ENCODE measurements at places on chromosomes 4 and X.

DNA sequence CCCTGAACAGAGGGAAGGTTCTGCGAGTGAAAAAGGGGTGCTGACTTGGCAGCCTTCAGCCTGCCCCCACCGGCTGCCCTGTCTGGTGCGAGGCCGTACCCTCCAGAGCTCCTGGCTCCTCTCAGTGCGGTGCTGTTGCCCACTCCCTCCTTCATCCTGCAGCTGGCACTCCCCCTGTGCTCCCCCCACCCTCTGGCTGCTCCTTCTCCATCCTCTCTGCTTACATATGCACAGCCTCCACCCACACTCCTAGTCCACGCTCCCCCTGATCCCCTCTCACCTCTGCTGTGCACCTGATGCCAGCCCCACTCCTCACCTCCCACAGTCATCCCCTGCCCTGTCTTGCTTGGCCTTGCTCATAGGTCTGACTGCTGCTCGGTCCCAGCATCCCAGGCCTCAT lies 9.9 kb downstream of the MAN2B2 start:
- no peak for DNase-seq

- DNase-seq, result no peak
Observed at GRCh38 chr4:83118869-83119268, 4.3 kb upstream of the PLAC8 start.

- no peak for DNase-seq
Observed at GRCh38 chr4:95508421-95508820, 40.4 kb downstream of the UNC5C start.

DNA sequence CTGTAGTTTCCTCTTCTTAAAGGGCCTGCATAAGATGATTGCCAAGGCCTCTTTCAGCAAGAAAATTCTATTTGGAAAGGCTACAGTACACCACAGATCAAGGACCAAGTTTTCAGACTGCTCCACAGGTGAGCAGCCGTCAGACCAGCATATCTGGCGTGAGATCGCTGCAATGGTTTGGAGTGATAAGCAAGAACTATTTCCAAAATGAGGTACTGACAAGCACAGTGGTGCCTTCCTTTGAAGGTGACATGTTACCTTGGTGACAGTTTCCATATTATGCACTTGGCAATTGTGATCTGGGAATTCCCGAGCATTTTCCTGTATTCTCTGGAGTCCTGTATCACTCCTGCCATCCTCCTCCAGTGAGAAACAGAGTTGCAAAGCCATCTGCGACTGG lies 7.3 kb upstream of the TMEM150C start:
- no peak for DNase-seq

- DNase-seq, result no peak
Observed at GRCh38 chr4:172983014-172983413, 185.6 kb upstream of the GALNT7 start.

- no peak for DNase-seq
Observed at GRCh38 chr4:88720451-88721428, 23.1 kb upstream of the NAP1L5 start.

DNA sequence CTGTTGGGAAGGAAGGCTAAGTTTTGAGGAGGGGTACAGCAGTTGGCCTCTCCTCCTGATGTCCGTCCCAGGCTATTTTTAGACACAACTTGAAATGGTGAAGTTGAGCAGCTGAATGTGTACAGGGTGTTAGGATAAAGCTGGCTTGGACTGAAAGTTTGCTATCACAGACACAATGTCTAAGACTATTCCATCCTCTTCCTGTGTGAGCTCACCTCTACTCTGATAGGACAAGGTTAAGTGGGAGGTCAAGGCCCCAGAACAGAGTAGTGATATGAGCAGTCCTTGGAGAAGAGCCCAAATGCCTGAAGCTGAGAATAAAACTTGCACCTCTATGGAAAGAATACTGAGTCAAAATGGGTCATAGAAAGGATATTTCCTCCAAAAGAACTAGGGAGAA lies 4.1 kb downstream of the ATP1B4 start:
- DNase-seq, result no peak

GRCh38 chr4:128452415-128452814 lies 164.8 kb upstream of the PGRMC2 start:
- DNase-seq, result no peak

DNA sequence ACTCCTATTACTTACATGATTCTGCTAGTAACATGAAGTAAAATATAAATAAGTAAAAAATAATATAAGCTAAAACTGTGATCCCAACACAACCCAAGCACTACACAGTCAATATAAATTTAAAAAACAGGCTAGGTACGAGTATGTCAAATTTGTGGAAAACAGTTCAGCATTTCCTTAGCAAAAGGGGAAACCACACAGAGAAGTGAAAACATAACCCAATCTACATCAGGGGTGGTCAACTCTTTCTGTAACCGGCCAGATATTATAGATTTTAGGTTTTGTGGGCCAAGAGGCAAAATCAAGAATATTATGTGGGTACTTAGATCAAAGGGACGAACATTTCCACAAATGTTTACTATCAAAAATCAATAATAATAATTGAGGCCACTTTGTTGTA lies 70.1 kb downstream of the CHST7 start:
- DNase-seq, result no peak

DNA sequence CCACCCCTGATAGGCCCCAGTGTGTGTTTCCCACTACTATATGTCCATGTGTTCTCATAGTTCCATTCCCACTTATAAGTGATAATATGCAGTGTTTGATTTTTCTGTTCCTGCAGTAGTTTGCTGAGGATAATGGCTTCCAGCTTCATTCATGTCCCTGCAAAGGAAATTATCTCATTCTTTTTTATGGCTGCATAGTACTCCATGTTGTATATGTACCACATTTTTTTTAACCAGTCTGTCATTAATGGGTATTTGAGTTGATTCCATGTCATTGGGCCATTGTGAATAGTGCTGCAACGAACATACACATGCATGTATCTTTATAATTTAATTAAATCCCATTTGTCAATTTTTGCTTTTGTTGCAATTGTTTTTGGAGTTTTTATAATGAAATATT lies 10.3 kb upstream of the TMPRSS11A start:
- DNase-seq, result no peak

GRCh38 chr4:732911-733630 lies 27.4 kb downstream of the PCGF3 start:
- DNase-seq, result no peak

- DNase-seq, result no peak
Observed at GRCh38 chrX:38616904-38617303, 55.6 kb downstream of the TSPAN7 start.

GRCh38 chr4:113785781-113786180 lies 24.2 kb upstream of the CAMK2D start:
- DNase-seq, result no peak

DNA sequence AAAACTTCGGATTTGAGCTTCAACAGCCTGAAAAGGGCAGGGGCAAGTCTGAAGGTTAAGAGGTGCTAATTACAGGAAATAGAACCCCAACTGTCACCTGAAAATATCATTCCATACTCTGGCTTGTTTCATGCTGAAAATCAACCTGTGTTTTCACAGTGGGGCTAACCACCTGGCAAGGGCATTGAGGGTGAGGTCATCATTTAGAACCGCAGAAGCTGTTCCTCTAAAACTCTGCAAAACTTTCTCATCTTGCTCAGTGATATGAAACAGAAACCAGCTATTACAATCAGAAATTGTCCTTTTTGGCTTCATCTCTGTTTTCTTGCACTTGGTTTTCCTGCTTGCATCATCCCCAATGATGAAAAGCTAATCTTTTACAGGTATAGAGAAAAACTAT lies 247.6 kb downstream of the DCLK2 start:
- no peak for DNase-seq

- no peak for DNase-seq
Observed at GRCh38 chr4:126888968-126889367, 743.8 kb upstream of the INTU start.

DNA sequence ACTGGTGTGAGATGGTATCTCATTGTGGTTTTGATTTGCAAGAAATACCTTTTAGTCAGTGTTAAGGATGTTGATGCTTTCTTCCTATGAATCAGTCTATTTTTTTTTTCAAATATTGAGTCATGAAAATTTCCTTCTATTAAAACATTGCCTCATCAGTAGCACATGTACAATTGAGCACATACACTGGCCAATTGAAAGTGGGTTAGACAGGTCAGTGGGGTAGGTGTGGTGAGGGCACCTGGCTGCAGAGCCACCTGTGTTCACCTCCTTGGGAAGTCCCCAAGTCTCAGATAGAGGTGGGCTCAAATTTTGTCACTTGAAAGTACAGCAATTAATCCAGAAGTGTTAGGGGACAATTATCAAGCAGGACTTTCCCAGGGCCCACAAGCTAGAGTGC lies 243.7 kb downstream of the SPRY1 start:
- no peak for DNase-seq

GRCh38 chrX:111645607-111646006 lies 35.4 kb upstream of the ALG13 start:
- DNase-seq, result no peak

- no peak for DNase-seq
Observed at GRCh38 chrX:152428120-152428519, 23.0 kb downstream of the GABRA3 start.
